ENCODE measurements at places on chromosomes 6 and 20.
A peak's percentile ranks its signal among the peaks of the same experiment; 100 is the strongest.

- DNase-seq, result no peak
Measured at GRCh38 chr6:143293523-143293922, 157.0 kb downstream of the ADAT2 start.

DNA sequence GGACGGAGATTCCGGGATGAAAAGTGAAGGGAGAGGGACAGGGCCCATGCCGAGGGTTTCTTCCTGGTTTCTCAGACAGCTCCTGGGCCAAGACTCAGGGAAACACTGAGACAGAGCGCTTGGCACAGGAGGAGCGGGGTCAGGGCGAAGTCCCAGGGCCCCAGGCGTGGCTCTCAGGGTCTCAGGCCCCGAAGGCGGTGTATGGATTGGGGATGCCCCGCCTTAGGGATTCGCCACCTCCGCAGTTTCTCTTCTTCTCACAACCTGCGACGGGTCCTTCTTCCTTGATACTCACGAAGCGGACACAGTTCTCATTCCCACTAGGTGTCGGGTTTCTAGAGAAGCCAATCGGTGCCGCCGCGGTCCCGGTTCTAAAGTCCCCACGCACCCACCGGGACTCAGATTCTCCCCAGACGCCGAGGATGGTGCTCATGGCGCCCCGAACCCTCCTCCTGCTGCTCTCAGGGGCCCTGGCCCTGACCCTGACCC, 55.0 kb upstream of the HLA-A start:
- no peak for DNase-seq

- DNase-seq, result no peak
Measured at GRCh38 chr6:142937986-142938385, 7.0 kb downstream of the HIVEP2 start.

DNA sequence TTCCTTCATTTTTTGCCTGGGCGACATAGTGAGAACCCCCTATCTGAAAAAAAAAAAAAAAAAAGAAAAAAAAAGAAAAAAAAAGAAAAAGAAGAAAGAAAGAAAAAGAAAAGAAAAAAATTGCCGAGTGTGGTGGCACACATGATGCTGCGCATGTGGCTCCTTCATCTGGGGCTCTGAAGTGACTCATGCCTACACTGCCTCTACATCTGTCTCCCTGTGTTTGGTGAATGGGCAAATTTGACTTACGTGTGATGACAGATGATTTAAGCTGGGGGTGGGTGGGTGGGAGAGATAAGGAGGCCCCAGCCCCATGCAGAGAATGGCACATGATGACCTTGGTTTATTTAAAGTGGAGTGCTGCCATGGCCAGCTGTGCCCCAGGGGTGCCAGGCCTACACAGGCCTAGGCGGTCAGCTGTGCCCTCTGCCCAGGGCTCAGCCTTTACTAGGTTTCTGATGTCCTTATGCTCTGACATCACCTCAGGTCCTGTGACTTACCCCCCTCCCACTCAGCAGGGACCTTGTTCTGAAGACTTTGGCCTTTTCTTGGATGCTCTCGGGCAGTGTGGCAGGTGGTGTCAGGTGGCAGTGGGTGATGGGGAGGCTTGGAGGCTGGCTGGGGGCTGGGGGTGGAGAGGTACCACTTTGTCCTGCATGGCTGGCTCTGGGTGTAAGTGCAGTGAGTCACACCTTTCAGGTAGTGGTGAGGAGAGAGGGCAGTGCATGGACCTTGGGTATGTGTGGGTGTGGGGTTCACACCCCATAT, 41.1 kb downstream of the VEGFA start:
- DNase-seq, result no peak

DNA sequence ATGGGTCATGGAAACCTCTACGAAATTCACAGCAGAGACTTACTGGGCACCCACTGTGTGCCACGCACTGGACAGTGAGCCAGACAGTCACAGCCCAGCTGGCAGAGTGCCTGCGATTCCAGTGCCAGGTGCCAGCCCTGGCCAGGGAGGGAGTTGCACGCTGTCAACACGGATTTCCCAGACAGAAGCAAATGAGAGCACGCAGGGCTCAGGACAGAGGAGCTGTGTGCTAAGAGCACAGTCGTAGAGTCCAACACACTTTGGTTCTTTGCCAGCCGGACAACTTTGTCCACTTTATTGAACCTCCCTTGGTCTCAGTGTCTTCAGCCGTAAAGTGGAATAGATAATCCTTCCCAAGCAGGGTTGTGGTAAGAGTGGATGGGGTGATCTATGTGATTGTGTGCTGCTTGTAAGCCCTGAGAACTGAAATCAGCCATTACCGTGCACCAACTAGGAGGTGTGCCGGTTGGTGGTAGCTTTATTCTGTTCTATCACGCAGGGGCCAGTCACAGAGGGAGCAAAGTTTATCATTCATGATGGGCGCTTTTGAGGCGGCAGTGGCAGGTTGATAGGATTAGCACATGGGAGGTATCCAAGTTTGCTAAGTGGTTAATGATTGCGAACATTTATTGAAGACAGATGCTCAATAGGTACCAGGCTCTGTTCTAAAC, 40.6 kb downstream of the SIRPA start:
- DNase-seq, result no peak

- DNase-seq, result no peak
Measured at GRCh38 chr6:133978896-133979240, 25.8 kb downstream of the TBPL1 start.

DNA sequence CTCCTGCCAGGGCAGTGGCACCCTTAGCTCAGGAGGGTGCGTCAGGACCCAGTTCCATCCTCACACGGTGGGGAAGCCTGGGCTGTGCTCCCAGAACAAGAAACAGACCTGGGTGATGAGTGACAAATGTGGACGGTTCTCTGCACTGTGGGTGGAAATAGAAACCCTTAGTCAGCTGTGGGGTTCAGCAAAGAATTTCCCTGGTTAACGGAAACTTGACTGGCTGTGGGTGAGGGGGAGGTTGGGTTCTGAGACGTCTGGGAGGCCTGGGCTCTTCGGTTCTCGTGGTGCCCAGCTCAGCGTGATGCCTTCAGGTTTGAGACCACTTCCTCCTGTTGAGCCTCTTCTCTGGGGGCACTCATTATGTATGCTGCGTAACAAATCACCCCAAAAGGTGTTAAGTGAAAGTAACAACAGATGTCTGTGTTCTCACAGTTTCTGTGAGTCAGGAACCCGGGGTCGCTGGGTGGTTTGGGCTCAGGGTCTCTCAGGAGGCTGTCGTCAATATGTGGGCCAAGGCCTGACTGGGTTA, 53.1 kb upstream of the FAM83D start:
- no peak for DNase-seq

- DNase-seq, result no peak
Measured at GRCh38 chr20:24675651-24676352, 206.4 kb downstream of the SYNDIG1 start.

DNA sequence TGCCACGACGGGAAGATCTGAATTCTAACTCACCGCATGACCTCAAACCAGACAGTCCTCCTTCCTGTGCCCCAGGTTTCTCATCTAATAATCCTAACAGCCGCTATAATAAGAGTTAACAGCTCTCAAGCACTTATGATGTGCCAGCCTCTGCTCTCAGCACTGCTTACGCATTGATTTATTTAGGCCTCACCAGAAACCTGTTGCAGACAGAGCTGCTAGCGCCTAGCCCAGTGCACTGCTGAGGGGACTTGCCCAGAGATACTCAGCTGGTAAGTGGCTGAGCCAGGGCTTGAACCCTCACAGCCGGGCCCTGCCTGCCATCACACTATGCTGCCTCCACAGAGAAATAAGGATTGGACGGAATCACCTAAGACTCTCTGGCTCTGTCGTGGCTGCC, 37.7 kb downstream of the GRM4 start:
- DNase-seq, result peak; percentile 26

GRCh38 chr6:20932284-20932683, 398.0 kb downstream of the CDKAL1 start:
- DNase-seq, result no peak

- no peak for DNase-seq
Measured at GRCh38 chr6:131255911-131256310, 120.6 kb downstream of the AKAP7 start.

- no peak for DNase-seq
Measured at GRCh38 chr6:127950566-127951145, 49.8 kb upstream of the THEMIS start.

DNA sequence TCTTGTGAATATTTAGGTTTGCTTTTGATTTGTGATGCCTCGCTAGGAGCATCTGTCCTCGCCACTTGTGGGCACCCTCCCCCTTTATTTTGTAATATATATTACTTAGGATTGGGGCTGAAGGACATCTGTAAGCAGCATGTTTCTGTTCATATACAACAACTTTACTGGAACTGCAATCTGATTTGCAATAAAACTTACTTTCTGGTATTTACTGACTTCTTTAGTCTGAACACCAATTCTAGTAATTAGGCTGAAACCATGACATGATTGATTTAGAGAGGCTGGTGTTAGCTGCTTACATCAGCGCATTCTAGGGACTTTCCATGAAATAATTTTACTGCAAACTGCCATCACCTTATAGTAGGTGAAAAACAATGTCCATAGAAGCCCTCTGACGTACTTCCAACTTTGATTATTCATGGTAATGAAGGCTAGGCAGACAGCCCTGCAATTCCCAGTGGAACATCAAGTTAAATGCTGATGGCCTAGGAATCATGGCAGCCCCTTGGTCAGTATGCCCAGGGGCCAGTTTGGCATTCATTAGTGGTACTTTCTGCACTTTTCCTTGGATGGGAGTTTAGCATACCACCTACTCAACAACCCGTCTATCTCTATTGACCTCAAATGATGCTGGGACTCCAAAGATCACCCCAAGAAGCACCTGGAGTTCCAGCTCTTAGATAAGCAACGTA, 132.9 kb upstream of the MCHR2 start:
- DNase-seq, result no peak

GRCh38 chr6:162070639-162071038, 656.9 kb downstream of the PRKN start:
- no peak for DNase-seq

GRCh38 chr6:159075506-159076228, 30.9 kb upstream of the TAGAP start:
- DNase-seq, result no peak
